ENCODE measurements at places on chromosomes 2 and 18.

- DNase-seq, result peak; percentile 8
Measured at GRCh38 chr2:152115952-152116351, 17.1 kb upstream of the CACNB4 start.

DNA sequence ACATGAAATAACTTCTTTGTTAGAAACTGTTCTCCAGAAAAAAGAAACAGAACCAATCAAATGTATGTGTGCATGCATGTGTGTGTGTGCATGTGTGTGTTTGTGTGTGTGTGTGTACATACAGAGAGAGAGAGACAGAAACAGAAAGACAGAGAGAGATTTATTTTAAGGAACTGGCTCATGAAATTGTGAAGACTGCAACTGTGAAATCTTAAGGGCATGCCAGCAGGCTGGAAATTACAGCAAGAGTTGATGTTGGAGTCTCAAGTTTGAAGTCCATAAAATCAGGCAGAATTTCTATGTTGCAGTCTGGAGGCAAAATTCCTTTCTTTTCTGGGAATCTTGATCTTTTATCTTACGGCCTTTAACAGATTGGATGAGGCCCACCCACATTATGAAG, 168.9 kb upstream of the CDH20 start:
- no peak for DNase-seq

DNA sequence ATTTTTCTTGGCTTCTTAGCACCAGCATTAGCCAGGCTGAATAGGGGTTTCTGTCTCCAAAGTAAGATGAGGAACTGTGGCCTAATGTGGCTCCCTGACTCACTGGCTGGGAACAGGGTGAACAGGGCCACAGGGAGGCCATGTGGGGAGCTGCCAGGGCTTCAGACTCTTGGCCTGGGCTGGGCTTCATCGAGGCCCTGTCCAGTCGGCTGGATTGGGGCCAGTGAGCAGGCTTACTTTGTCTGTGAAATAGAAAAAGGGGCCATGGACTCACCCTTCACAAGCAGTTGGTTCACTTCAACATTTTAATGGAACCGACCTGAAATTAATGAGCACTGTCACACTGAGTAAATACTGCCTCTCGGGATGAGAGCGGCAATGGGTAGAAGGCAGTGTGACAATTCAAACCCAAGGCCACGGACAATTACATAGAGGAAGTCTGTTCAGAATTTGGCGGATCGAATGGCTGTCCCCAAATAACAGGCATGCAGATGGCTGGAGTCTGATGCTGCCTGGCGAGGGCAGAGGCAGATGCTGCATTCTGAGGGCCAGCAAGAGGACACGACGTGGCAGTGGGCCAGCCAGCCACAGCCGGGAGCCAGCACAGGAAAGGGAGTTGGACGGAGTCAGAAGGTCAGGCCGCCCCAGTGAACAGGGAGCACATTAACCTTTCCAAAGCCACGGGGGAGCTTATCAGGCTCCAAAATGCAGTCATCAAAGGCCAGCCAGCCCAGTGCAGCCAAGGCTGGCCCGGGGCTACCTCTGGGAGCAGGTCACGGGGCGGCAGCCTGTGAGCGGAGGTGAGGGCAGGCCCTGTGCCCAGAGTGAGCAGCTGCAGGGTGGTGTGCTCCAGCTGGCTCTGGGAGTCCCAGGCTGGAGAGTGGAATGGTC, 146.6 kb upstream of the REV1 start:
- DNase-seq, result no peak

DNA sequence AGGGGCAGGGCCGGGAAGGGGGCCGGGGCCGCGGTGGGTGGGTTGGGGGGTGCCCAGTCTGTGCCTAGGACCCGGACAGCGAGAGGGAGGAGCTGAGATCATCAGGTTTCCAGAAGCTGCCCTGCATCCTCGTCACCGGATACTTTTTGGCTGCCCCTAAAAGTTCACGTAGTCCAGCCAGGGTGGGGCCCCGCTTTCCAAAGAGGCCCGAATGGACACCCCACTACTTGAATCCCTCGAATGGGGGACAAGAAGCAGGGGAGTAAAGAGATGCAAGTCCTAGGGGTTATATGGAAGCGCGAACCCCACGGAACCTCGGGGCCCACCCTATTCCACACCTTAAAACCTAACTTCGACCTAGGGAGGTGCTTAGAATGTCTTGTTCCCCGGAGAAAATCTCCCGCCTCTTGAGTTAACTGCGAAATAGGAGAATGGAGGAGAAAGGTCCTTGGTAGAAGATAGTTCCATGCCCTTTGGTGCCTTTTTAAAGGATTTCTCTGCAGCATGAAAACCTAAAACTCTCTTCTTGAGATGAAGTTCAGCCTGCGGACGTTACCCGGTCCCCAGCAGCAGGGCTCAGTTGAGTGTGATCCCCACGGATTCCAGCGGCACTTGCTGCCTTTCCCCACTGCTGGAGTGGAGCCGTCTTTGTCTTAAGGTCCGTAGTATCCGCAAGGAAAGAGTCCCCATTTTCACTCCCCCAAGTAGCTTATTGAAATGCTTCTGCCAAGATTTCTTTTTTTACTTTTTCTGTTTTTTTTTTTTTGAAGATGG, 2.1 kb upstream of the RNF152 start:
- DNase-seq, result no peak

- no peak for DNase-seq
Measured at GRCh38 chr2:216119146-216119545, 10.0 kb downstream of the XRCC5 start.

DNA sequence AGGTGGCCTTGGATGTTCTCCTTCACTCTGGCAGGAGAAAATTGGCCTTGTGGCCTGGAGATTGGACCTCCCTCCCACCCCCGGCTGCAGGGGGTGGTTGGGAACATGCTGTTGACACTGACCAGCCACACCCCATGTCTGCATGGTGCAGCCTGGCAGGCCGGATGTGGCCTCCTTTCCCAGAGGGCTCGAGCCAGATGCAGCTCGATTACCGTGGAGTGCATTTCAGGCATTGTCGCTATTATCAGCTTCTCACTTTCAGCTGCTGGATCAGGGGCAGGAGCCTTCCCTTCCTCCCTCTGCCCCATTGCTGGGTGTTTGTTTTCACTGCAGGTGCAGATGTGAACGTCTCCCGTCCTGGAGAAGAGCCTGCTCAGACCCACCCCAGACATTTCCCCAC, 211.0 kb upstream of the SIX2 start:
- no peak for DNase-seq

DNA sequence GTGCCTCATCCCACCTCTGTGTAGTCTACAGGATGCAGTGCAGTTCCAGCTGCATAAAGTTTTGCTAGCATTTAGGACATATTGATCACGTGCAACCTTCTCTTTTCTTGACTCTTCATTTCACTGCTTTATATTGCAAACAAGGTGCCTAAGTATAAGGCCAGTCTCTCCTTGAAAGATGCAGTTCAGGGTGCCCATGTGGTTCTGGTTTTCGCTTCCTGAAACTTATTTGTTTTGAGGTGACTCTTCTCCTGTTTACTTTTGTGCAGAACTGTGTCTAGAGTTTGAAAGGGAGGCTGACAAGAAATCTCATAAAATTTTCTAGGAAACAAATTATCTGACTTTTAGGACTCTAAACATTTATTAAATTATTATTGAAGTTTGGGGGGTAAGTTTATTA, 189.9 kb downstream of the UBE2E3 start:
- no peak for DNase-seq

DNA sequence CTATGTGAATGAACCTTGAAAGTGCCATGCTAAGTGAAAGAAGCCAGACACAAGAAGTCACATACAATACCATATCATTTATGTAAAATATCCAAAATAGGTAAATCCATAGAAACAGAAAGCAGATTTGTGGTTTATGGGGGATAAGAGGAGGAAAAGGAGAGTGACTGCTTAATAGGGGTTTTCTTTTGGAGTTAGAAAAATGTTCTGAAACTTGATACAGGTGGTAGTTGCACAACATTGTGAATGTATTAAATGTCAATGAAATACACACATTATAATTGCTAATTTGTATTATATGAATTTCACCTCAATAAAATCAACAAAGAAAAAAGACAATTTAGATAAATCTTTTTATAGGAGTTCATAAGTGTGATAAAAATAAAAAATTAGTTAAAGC, 37.1 kb downstream of the MEMO1 start:
- no peak for DNase-seq

DNA sequence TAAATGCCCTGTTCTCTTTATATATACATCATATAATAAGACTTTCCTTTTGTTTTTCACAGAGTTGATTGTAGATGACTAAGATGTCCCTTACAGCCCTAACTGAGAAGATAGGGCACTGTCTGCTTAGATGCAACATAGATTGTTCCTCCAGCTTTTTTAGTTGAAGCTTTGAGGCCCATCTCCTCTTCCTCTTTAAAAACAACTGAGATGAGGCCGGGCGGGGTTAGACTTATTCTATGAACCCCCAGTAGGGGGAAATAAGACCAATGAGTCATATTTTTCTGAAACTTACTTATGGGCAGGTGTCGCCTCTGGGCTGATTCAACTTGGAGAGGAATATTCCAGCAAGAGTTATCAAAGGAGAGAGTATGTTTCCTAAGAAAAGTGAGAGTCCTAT, 84.6 kb downstream of the FBXO15 start:
- DNase-seq, result no peak

DNA sequence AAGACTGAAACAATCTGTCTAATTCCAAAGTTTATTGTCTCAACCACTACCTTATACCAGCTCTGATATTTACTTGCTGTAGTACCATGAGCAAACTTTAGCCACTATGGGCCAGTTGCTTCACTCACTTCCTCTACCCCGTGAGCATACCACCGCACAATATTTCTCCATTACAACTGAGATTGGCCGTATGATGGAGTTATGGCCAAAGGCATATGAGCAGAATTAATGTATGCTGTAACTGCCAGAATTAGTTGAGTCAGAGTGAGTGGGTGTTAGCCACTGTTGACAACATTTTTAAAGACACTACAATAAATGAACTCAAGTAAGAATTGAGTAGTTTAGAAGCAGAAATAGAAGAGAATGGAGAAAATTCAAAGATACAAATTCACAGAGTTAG, 69.7 kb downstream of the LRATD1 start:
- DNase-seq, result no peak

DNA sequence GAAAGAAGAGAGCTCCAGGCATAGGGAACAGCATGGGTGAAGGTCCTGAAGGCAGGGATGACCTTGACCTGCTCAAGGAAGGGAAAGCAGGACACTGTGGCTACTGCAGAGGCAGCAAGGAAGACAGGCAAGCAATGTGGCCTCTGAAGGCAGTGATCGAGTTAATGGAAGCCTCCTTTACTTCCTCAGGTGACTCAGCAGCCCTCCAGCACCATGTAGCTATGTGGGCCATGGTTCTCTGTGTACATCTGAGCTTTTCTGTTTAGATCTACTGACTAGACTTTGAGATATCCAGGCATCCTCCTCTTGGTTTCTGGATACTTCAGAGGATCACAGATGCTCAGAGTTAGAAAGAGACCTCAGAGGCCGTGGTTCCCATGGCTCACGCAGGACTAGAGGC, 107.3 kb upstream of the PID1 start:
- DNase-seq, result no peak

- no peak for DNase-seq
Measured at GRCh38 chr18:6251084-6251483, 163.6 kb downstream of the L3MBTL4 start.

- DNase-seq, result peak; percentile 77
Measured at GRCh38 chr18:3869848-3870247, 419.9 kb downstream of the TGIF1 start.

DNA sequence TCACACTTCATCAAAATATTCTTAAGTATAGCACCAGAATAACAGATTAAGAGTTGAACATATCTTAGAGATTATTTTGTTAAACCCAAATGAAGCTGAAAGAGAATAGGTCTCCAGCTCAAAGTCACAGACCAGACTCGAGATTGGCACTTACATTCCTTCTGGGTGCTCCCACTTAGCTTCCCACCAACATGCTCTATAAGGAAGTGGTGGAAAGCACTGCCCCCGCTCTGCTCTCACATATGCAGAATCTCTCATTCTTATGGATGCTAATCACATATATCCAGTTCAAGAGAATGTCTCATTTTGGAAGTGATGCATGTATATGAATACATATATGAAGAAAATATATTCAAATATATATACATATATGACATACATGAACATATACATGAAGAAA, 71.5 kb upstream of the CD226 start:
- DNase-seq, result no peak
